ENCODE measurements at places on chromosomes 12 and 14.

DNA sequence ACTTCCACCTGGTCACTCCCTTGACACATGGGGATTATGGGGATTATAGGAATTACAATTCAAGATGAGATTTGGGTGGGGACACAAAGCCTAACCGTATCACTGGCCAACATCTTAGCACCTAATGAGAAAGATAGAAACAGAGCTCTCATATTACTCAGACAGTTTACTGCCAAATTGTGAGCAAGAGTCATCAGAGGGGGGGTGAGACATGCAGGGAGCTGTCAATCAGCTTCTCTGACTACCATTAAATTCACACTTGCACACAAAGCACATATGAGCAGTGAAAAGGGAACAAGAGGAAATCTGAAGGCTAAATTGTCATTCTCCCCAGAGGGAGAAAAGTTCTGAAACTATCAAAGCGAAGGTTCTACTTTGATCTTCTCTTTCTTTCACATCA is 78.1 kb upstream of the GRIN2B start:
- no peak for DNase-seq

GRCh38 chr12:9925705-9926393 is 6.3 kb downstream of the CLEC2A start:
- no peak for DNase-seq

DNA sequence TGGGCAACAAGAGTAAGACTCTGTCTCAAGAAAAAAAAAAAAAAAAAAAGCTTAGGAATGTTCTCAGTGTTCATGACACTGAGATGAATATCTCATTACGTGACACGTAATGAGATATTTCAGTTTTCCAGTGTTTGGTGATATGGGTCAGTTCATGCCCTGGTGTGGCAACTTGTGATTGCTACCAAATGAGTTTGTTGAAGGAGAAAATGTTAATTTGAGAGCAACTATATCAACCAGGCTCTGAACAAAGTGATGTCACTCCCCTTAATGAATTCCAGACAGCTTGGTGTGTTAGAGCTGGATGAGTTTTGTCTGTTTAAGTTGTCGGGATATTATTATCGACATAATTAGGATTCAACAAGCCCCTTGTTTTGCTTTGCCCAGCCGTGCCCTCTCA is 211.7 kb downstream of the DPF3 start:
- DNase-seq, result no peak

DNA sequence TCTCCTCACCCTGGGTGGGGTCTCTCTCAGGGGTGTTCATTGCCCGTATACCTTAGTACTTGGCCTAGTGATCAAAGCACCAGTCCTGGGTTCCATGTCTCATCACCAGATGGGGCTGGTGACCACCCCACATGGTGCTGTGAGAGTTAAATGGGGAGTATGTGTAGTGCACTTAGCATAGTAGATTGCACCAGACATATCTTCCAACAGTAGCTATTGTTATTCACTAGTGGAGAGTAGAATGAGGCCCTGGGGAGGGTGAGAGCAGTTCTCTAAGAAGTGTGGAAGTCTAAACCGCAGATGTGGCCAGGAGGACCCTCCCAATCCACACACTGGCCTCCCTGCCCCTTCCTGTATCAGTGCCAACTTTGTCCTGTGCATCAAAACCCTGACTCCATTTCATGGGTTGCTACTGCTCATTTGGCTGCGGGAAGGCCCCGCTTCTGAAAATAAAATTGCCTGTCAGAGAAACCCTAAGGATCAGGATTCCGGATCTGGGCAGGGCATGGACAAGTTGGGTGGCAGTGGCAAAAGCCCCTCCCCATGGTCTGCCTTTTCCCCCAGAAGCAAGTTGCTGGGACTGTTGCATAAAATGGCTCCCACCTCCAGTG is 4.4 kb downstream of the CD9 start:
- DNase-seq, result no peak

- no peak for DNase-seq
These were observed 42.7 kb downstream of the TMBIM6 start for GRCh38 chr12:49783917-49784676.

DNA sequence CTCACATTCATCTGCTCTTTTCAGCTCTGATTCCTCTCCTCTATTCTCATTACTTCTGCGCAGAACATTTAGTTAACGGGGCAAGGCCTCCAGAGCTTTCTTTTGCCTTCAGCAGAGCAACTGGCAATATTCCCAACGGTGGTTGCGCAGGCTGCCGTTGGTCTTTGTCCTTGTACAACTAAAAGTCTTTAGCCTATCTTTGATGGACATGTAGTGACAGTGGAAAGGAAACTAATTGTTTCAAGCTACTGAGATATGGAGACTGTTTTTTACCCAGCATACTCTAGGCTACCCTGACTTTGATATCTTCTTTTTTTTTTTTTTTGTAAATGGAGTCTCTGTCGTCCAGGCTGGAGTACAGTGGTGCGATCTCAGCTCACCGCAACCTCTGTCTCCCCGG is 12.6 kb downstream of the R3HDM2 start:
- DNase-seq, result no peak

GRCh38 chr12:126432780-126433179 is 1367.5 kb downstream of the AACS start:
- DNase-seq, result no peak

GRCh38 chr14:50010752-50011151 is 105.6 kb downstream of the VCPKMT start:
- no peak for DNase-seq
